ENCODE measurements at places on chromosomes 5 and 9. TPM values are rescaled to one million over a fixed set of nuclear protein-coding genes. Genes with fewer than 3 reads are reported as not detected.

PLAC8L1 gene
- 0.39 TPM for total RNA-seq

BASP1 gene
- 0.35 TPM for total RNA-seq

ADAMTSL1 gene
- total RNA-seq, result not detected

FAM151B gene
- 0.23 TPM for total RNA-seq

GLE1 gene
- 37.5 TPM for total RNA-seq

SLC25A2 gene
- total RNA-seq, result 0.45 TPM

EPB41L4A gene
- 0.53 TPM for total RNA-seq

All from activated naive CD4-positive, alpha-beta T cell treated with anti-CD3 and anti-CD28 coated beads, Interleukin-2, amount 10 ng/mL, durations not matched to agents 5 hours and 36 hours (primary cell).